ENCODE measurements at places on chromosomes 4 and X.

- no peak for DNase-seq
Measured at GRCh38 chrX:134671294-134671693, 13.0 kb upstream of the PLAC1 start.

GRCh38 chr4:8021796-8022195 is 82.1 kb upstream of the AFAP1 start:
- DNase-seq: no peak

- no peak for DNase-seq
Measured at GRCh38 chr4:38523524-38524448, 140.2 kb upstream of the KLF3 start.

GRCh38 chr4:70651864-70652506 is 14.3 kb downstream of the JCHAIN start:
- peak; percentile 7 for DNase-seq

- no peak for DNase-seq
Measured at GRCh38 chr4:164876700-164877324, at the start of gene APELA. TSS of gene APELA (plus strand) at chr4:164877178. CDS start at chr4:164877332, 154 bp downstream.

DNA sequence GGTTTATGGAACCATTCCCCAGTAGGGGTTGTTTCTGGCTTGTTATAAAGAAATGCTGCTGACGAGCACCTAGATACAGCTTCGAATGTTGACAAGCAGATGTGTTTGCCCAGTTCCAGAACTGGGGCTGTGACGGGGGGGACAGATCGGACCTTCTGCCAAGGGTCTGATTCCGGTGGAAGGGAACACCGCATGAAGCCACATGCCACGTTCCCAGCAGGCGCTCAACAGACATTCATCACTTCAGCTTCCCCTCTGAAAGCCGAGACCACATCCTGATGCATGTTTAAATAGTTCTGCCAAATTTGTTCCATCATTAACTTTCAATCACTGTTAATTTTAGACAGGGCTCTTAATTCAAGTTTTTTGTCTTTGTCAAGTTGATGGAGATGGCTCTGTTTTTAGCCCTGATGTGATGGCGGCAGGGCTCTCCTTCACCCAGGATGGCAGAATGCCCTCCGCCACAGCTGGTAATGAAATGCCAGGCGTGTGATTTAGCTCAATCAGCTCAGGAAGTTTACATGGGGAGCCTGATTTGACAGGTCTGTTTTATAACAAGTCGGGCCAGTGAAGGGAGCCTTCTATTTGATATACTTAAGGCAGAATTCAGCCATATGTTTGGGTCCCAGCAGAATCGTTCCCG is 57.4 kb downstream of the PSAPL1 start:
- peak; percentile 83 for DNase-seq

- DNase-seq: no peak
Measured at GRCh38 chr4:87530868-87531267, 1.7 kb upstream of the SPARCL1 start.

GRCh38 chrX:41621222-41621723 is 67.5 kb upstream of the GPR34 start:
- DNase-seq: no peak

GRCh38 chrX:13574600-13574999 is 5.2 kb downstream of the EGFL6 start:
- no peak for DNase-seq

- DNase-seq: no peak
Measured at GRCh38 chrX:27797575-27797974, 10.2 kb upstream of the MAGEB10 start.

- no peak for DNase-seq
Measured at GRCh38 chr4:139822391-139822790, 156.8 kb downstream of the MGST2 start.

- no peak for DNase-seq
Measured at GRCh38 chr4:153292897-153293741, 51.4 kb upstream of the MND1 start.

DNA sequence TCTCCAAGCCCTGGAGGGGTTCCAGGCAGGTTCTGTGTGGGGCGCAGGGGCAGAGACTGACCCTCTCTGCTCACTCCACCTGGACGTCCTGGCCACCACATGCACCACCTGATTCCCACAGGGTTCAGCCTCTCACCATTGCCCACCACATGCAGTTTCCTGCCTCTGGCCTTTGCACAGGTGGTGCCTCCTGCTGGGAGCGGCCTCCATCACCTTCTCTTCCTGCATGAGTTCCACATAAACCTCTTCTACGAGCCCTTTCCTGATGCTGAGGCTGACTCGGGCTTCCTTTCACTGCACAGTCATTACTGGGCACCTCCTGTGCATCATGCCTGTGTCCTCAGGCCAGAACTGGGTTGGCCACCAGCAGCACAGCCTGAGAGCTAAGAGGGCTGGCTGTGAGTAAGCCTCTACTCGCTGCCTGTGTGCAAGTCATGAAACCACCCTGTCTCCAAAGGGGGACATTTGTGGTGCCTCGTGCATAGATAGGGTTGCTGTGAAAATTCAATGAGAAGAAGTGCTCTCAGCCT is 19.9 kb downstream of the MAN2B2 start:
- DNase-seq: no peak

DNA sequence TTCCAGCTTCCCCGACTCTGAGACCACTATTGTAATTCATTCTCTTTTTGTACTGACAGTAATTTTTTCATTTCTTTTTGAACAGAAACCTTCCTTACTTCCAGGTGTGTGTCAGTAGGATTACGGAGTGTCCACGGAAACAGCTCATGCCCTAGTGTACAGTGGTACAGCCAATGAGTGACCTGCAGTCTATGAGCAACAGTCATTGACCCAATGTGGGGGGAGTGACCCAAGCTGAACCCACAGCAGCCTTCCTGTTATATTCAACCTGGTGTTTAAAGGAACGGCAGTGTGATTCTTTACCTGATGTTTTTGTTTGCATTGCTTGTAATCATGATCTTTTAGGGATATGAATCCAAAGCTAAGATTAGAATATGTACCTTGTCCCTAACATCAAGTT is 1.2 kb downstream of the H2BW2 start:
- no peak for DNase-seq

- no peak for DNase-seq
Measured at GRCh38 chrX:7115557-7115956, 32.0 kb upstream of the STS start.

DNA sequence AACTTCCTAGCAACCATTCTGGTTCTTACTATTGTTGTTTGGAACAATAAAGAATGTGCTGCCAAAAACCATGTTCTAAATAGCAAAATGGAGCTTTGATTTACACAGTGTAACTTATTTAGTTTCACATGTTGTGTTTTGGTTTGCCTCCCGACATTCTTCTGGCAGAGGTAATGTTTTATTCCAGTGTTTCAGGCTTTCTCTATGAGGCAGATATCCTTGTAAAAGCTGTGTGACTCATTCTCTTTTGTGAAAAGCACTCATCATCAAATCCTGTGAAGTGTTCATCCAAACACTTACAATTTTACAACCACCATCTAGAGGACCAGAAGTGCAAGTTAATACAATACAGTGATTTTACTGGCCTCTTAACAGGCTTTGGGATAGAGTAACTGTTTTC is 219.0 kb upstream of the GIMD1 start:
- DNase-seq: peak; percentile 67

DNA sequence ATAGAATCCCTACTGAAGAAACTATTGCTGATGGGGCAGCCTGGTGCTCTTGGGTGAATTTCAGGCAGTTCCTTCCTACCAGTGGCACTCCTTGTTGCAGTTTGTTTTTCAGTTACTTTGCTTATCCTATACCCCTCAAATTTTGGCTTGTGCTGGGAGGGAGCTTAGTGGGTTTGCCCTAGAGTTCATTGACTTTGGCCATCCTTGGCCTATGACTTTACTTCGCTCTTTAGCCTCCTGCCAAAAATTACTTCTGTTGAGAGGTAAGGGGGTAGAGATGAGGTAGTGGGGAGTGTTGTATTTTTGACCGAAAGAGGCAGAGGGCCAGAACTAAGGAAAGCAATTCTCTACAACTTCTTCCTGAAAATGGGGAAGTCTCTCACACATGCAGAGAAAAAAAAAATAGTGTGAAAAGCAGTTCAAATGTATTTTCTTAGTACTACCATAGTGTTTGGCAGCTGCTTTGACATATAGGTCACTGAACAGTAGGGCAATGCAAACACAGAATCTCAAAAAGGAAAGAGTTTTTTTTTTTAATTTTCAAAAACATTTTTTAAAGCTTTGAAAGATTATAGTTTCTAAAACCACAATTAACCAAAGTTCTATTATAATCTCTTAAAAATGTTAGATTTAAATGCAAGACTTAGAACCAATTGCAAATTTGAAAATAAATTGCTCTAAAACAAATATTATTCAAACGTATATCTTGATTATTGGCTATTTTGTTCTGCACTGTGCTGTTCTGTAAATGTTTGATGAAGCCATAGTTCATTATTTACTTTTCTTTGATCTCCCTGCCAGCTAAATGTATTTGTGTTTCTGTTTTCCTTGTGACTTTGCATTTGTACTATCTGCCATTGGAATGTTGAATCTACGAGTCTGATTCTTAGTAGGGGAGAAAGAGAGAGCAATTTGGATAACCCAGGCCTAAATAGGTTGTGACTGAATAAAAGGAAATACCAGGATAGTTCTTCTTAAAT is 73.6 kb downstream of the DCK start:
- no peak for DNase-seq

DNA sequence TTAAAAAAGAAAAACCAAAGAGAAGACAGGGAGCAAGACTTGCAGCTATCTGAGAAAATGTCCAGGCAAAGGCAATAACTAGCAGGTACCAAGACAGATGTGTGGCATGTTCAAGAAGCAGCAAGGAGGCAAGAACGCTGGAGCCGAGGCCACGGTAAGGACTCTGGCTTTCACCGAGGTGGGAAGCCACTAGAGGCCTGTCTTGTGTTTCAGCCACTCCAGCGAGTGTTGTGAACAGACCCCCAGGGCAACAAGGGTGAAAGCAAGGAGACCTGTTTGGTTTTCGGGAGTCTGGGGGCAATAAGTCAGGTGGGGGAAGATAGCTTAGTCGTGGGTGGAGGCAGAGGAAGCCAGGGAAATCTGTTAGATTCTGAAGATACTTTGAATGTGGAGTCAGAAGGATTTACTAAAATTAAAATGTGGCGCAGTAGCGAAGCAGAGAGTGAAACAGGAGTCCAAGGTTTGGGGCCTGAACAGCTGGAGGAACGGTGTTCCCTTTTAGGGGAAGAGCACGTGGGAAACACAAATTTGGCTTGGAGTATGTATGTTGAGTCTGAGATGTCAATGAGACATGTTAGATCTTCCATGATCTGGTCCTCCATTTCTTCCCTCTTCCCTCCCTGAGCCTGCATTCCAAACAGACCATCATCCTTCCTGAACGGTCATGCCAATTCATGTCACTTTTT is 3.1 kb downstream of the WDR1 start:
- no peak for DNase-seq

DNA sequence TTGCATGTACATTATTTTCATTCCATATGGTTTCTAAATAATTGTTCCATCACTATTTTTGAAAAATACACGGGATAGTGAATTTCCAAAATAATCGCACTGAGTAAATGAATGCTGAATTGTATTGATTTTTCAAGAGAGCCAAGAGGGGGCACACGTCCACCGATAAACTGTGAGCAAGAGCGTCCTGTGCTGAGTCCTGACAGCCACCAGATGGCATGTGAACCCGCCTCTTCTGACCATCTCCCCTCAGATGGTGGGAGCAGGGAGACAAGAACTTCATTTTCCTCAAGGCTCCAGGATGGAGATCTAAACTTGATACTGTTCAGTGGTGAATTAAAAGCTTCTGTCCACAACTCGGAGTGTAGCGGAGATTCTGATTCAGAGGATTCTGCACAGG is 30.6 kb upstream of the IL9R start:
- DNase-seq: no peak

- no peak for DNase-seq
Measured at GRCh38 chr4:37653601-37654000, 32.6 kb downstream of the RELL1 start.

DNA sequence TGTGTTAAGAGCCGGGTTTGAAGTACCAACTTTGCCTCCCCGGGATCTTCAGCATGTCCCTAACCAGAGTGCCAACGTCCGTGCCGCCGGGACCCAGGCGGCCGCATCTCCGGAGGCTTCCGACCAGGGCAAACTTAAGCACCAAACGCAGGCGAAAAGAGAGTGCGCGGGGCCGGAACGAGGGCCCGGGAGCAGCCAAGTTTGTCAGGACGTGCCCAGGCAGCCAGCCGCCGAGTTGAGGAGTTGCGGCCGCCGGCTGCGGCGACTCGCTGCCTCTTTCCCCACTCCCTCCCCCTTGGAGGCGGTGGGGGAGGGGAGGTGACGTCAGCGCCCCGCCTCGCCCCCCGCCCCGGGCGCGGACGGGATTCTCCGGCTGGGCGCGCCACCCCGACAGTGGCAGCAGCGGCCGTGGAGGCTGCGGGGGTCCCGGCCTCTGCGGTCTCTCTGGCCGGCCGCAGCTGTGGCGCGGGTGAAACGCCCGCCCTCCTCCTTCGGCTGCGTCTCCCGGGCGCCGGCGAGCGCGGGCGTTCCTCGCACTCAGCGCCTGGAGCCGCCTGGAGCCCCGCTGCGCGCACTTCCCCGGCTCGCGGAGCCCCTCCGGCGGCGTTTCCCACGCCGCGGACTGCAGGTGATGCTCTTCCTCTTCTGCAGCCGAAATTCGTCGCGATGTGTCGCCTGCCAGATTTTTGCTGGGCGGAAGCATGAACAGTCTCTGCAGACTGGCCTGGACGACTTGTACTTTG is 2.9 kb upstream of the FAT1 start:
- peak; percentile 71 for DNase-seq

DNA sequence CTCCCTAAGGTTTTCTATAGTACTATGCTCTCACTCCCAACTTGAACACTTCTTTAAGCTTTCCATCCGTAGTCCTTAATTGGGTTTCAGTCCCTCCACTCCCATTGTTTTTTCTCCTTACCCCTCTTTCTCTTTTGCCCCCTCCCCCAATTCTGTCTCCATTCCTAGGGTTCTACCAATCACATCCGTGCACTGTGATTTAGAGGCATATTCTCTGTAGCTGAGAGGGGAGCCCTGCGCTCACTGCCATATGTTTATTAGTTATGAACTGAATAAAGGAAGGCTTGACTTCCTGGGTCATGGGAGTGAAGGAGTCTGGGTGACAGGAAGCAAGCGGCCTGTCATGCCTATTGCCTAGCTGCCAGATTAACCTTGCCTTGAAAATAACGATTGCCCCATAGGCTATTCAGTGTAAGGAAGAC is 471 bp downstream of the MCTS1 start:
- peak; percentile 15 for DNase-seq
